ENCODE measurements at places on chromosomes 5 and 9.

GRCh38 chr9:77800924-77801551 is 152.9 kb upstream of the GNA14 start:
- no peak for DNase-seq

- no peak for DNase-seq
Measured at GRCh38 chr9:87886933-87887505, 4.3 kb downstream of the SPATA31E1 start.

GRCh38 chr9:73640971-73641370 is 489.3 kb downstream of the ANXA1 start:
- DNase-seq, result no peak

DNA sequence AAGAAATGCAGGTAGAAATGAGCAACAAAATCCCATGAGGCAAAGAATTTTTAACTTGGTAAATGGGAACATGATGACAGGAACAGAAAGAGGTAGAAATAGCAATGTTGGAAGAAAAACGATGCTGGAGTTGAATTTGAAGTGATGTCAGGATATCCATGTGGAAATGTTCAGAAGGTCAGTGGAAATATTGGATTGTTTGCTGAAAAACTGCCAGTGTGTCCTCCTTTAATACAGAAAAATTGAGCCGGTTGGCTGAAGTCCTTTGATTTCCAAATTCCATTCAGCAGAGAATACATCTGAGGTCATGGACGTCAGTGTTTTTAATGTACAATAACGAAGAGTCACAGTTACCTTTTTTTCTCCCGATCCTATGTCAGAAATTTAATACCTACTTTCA is 110.0 kb upstream of the DMAC1 start:
- no peak for DNase-seq

DNA sequence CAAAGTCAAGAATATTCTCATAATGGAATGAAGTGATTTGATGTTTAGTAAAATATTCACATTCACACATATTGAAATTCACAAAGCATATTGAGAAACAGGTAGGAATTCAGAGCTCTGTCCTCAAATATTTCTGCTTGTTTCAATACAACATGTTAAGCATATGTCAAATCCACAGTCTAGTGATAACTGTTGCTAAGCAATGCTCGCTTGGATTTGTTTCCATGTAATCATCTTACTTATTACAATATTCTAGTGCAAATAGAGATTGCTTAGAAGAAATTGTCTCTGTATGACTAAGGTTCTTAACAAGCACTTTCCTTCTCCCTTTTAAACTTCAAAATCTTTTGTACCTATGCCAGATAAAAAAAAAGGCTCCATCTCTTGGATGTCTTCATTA is 995.7 kb downstream of the CDH18 start:
- no peak for DNase-seq

GRCh38 chr9:126373241-126373640 is 46.6 kb downstream of the MVB12B start:
- DNase-seq, result no peak

- DNase-seq, result no peak
Measured at GRCh38 chr9:121050128-121050988, at the start of gene C5. Gene C5, minus strand, starts transcription at chr9:121050275. Its CDS starts 29 bp downstream, at chr9:121050246.

DNA sequence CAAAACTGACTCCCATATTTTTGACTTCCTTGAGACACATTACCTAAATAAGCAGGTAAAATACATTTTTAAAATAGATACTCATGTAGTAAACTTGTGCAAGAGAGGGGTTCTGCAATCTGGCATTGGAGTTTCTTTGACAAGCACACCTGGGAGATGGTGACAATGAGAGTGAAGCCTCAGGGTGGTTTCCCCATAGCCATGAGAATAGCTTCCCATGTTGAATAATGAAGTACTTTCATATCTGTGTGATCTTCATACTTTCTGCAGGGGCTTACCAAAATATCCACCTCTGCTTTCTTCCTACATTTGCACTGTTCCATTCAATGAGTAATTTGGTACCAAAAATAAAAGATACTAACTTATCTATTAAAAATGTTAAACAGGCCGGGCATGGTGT is 44.7 kb upstream of the VCAN start:
- DNase-seq, result no peak

DNA sequence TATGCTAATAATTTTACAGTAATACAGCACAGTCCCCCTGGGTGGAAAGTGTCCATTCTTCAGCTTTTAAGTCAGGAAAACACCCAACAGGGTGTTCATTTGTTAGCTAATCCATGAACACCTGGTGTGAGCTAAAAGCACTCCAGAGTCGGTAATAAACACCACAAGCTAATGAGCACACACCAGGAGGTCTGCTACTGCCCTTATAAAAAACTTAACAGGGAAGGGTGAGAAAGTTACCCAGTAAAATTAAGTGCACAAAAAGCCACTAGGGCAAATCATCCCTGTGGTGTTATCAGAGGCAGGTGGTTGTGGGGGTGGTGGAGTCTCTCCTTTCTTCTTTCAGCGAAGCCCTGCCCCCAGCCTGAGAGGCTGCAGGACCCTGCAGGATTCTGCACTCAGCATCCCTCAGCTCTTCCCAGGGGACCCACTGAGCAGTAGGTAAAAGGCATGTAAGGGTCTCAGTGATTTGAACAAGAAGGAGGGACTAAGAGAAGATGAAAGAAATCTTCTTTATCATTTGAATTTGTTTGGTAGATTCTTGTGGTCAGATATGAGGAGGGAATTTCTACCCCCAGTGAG is 14.4 kb downstream of the GDNF start:
- DNase-seq, result no peak

GRCh38 chr5:107381189-107381856 is 289.4 kb downstream of the EFNA5 start:
- DNase-seq, result no peak

GRCh38 chr5:67453111-67453905 is 256.7 kb upstream of the CD180 start:
- no peak for DNase-seq

- DNase-seq, result no peak
Measured at GRCh38 chr5:61363401-61364114, 31.5 kb downstream of the ZSWIM6 start.
